Kidney epithelial cell (primary cell): ENCODE measurements at places on chromosomes 12 and 14. TPM values are rescaled to one million over a fixed set of nuclear protein-coding genes. Genes with fewer than 3 reads are reported as not detected.

GRCh38 chr14:35632271-35632670, 98.3 kb downstream of the INSM2 start:
- no peak for DNase-seq

BCAT1 gene
- total RNA-seq: 89.1 and 103 TPM in 2 replicates

CCDC184 gene
- 0.21 and 0.82 TPM in 2 replicates for total RNA-seq

- no peak for DNase-seq
Measured at GRCh38 chr12:68292151-68292943, 38.9 kb upstream of the IL22 start.

SMIM41 gene
- 0.34 TPM in 1 of 2 replicates, not detected in the other for total RNA-seq

GRCh38 chr12:113870035-113870434, 96.1 kb downstream of the RBM19 start:
- DNase-seq: no peak
